ENCODE measurements at places on chromosomes 13 and 19.

- no peak for DNase-seq
Measured at GRCh38 chr19:20423381-20424197, 142.0 kb downstream of the ZNF737 start.

DNA sequence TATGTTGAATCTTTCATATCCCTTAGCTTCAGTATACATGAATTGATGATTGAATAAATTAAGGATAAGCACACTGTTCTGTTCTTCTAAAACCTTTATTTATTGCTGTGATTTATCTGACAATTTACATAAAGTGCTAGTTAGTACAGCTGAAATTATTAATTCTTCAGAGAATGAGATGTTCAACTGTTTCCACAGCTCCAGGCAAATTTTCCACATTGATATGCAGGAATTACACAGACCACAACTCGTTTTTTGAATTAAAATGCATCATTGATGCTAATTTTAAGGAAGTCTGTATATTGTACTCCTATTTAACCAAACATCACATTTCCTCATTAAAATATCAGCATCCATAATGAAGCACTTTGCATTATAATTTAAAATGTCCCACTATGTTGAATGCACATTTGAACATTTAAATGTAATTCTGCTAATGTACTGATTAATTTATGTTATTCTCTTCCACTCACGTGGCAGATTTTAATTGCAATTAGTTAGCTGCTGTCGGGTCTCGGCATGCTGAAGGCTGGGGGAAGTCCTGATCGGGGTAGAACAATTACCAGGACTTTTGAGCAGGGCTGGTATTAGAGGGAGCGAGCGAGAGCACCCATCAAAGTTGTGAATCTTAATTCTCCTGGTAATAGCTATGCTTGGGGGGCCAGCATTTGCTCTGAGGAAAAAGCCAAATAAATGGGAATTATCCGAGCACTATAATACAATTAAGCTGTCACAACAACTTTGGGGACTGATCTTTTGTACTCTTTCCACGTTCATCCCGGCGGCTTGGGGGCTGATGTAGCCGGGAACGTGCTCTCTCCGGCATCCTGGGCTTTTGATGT is 136.7 kb upstream of the TMTC4 start:
- DNase-seq = no peak

- no peak for DNase-seq
Measured at GRCh38 chr13:57627663-57628062, 3.9 kb upstream of the PCDH17 start.

DNA sequence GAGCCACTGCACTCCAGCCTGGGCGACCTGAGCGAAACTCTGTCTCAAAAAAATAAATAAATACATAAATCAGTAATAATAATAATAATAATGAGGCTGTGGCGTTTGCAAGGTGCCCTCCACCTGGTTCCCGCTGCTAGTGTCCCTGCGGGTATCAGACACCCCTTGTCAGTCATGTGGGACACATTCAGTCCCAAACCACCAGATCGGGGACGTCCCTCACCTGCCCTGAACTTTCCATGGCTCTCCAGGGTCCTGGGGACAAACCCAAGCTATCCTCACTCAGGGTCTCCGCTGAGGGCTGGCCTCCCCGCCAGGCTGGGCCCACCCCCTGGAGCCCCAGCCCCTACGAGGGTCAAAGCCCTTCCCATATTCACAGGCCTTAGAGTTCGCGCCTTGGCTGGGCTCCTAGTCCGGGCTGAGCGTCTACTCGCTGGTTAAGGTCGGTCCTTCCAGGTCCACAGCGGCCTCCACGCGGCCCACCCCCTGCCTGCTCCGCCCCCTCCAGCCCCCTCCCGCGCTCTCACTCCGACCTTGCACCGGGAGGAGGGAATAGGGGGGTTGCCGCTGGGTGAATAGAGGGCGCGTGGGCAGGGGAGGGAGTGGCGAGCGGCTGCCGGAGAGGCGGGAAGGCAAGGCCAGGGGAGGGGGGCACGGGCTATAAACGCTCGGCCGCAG is 349 bp upstream of the KISS1R start:
- no peak for DNase-seq

DNA sequence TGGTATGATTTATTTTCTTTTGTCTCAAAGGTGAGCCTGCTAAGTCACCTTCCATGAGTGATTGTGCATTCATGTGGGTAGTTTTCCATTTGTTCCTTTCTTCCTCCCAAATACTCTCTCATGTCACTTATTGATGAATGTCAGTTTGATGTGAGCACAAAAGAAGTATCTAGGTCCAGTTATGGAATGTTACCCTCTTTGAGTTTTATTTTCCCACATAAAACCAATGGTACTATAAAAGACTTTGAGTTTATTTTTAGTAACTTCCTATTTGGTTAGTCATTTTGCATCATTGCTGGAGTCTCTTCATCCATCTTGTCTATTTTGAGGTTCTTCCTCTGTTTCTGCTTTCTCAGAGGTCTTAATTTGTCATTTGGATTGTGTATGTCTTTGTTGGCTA is 321.3 kb downstream of the GPC6 start:
- DNase-seq = no peak

DNA sequence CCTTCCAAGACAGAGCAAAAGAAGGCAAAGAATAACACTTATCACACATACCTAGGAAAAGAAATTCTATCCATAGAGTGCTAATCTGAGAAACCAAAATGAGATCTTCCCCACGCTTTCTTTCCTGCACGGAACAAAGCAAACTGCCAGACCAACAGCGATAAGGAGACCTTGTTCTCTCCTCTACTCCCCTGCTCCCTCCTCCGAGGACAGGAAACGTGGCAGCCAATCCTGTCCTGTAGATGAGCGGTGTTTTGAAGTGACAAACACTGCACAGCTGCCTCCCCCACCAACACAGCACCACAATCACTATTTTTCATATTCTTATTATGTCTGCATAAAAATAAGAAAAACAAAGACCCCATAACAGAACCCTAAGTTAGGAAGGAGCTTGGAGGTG is 113.9 kb upstream of the IRS2 start:
- no peak for DNase-seq

- no peak for DNase-seq
Measured at GRCh38 chr13:114034481-114034891, 60.6 kb upstream of the C13orf46 start.

GRCh38 chr19:42124386-42124901 is 7.8 kb downstream of the POU2F2 start:
- no peak for DNase-seq

GRCh38 chr13:86464193-86464592 is 665.0 kb upstream of the SLITRK6 start:
- no peak for DNase-seq

- DNase-seq = no peak
Measured at GRCh38 chr19:7417671-7418324, 69.1 kb downstream of the ARHGEF18 start.

DNA sequence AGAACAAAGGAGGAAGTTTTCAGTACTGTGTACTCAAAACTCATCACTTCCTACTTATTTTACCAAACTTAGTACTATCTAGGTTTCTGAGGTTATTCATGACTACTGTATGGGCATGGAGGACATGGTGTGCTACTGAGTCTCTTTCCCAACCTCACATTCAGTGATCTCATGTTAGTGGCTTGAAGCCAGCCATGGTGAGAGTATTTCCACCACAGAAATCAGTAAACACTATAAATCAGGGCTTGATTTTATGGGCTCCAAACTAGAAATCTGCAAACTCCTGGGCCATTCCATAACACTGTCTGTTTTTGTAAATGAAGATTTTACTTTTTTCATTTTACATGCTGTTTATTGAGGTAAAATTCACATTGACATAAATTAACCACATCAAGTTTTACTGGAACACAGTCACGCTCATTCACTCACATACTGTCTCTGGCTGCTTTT is 19.7 kb downstream of the MED26 start:
- DNase-seq = no peak

DNA sequence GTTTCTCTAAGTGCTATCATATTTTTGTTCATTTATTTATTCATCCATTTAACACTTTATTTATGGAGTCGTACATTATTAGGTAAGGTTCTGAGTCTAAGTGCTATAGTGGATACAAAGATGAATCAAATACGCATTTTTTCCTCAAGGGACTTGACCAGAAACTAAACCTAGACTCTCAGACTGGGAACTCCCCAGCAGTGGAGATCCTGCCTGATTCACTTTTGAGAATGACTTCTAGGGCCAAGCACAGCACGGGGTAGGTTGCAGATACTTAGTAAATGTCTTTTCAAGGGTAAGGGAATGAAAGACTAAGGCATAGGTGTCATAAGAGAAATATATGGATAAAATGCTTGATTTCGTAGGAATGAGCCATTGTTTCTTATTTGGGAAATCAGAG is 7.2 kb downstream of the DNAJC15 start:
- no peak for DNase-seq

- no peak for DNase-seq
Measured at GRCh38 chr13:98890186-98890585, 87.7 kb downstream of the DOCK9 start.

GRCh38 chr19:3455960-3456601 is 24.2 kb downstream of the SMIM24 start:
- no peak for DNase-seq

GRCh38 chr13:20513466-20513995 is 12.1 kb downstream of the CRYL1 start:
- DNase-seq = no peak

GRCh38 chr19:18437491-18438330 is at the start of gene ISYNA1:
Gene ISYNA1 (minus strand): TSS chr19:18438133. CDS start chr19:18437979, 154 bp downstream.
- DNase-seq = peak; percentile 50

GRCh38 chr13:30752201-30752797 is 17.0 kb downstream of the ALOX5AP start:
- DNase-seq = no peak

GRCh38 chr19:20416661-20417060 is 148.9 kb downstream of the ZNF737 start:
- no peak for DNase-seq

- no peak for DNase-seq
Measured at GRCh38 chr13:44932850-44933251, 56.4 kb downstream of the NUFIP1 start.

- DNase-seq = no peak
Measured at GRCh38 chr13:107097916-107098315, 530.0 kb upstream of the ARGLU1 start.

- peak; percentile 64 for DNase-seq
Measured at GRCh38 chr19:32719611-32720059, at the start of gene TDRD12. Gene TDRD12 (plus strand): TSS chr19:32719767. CDS start chr19:32720073, 306 bp downstream.

GRCh38 chr19:55253842-55254624 is 4.8 kb downstream of the PPP6R1 start:
- no peak for DNase-seq

- DNase-seq = no peak
Measured at GRCh38 chr19:55086730-55087541, 11.3 kb downstream of the EPS8L1 start.

GRCh38 chr13:23279321-23279720 is 98.5 kb downstream of the SGCG start:
- DNase-seq = no peak

DNA sequence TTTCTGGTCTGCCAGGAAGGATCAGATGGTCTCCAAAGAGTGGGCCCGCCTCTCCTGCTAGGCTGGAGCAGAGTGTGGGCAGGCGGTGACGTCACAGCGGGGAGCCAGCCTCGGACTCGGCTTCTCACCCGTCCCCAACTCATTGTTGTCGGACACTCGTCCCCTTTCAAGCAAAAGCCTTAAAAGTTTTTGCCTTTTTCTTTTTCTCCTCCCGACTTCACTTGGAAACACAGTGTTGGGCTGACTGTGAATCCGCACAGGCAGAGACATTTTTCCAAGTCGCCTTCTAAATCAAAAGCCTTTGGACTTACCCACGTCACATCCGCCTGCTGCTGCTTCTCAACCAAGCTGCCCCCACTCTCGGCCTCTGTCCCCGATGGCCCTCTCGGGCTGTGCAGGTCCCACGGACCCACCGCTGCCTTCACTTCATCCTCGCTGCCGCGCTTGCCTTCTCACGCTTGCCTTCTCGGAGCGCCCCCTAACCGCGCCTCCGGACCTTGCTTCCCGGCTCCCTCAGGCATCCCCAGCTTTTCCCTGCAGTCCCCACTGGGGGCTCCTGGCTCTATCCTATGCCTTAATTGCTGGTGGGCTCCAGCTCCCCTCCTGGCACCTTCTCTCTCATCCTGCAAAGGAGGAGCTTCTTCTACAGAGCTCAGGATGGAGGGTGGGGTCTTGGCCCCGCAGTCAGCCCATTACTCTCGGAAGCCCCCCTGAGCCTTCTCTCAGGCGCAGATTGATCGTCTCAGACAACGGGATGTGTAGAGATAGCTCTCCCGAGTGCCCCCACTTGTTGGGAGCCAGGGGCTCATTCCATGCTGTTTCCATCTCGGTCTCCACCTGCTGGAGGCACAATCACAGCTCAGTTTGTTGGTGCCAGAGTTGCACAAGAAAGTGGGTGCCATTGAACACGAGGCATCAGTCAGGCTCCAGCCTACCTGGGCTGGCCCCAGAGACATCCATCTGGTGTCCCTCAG is 3.9 kb upstream of the ZNF135 start:
- peak; percentile 91 for DNase-seq

DNA sequence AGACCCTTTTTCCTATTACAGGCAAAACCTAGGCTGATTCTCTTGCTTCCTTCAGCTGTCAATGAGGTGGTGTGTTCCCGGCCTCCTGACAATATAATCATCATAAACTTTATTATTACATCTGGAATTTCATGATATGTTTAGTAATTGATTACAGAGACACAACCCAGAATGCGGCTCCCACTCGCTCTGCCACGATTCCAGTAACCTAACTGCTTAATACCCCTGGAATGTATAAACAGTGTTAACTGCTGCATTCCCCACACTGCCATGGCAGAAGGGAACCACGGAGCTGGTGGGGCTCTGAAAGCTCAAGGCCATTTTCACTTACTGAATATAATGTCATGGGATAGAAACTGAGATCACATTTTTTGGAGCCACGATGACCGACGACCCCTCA is 17.1 kb downstream of the TSHZ3 start:
- no peak for DNase-seq

- DNase-seq = no peak
Measured at GRCh38 chr13:69300131-69300530, 807.5 kb upstream of the ATXN8OS start.

DNA sequence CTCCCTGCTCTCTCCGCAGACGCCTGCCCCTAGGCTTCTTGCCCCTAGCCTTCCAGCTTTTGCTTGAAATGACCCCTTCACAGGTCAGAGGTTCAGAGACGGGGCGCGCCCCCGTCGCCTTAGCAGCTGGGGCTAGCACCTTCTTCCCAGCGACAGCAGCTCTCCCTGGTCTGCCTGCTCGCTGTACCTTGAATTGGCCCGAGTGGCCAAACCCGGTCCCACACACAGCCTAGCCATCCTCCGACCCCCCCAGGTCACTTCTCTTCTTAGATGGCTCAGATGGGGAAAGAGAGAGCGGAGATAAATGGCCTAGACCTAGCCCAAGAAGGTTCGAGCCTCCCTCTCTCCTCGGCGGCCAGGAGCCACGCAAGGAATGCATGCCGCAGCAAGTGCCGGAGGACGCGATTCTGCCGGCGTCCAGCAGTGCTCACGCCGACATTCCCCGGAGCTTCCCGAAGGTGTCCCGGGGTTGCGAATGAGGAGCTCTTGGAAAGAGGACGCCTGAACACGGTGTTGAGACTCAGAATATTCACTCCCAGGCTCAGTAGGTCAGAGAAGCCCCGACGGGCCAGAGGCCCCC is 1.3 kb downstream of the CDX2 start:
- peak; percentile 79 for DNase-seq

- no peak for DNase-seq
Measured at GRCh38 chr13:78868991-78869390, 210.0 kb upstream of the OBI1 start.
